Keratinocyte (primary cell): ENCODE measurements at places on chromosomes 11 and 22. TPM values are rescaled to one million over a fixed set of nuclear protein-coding genes. Genes with fewer than 3 reads are reported as not detected.
A peak's percentile ranks its signal among the peaks of the same experiment; 100 is the strongest.

GRCh38 chr11:11028017-11028692 is 170.3 kb upstream of the ZBED5 start:
- H3K4me3 ChIP-seq = no peak overlapping the region
- no peak overlapping the region for H3K27ac ChIP-seq
- no peaks in the 10 kb centered on the region for H3K27me3 ChIP-seq
- H3K4me1 ChIP-seq = peaks cover 11% of the 10 kb centered on the region
- DNase-seq = peak; percentile 30

Gene TSGA10IP
- not detected in 3 replicates for polyA plus RNA-seq

Gene OR5B21
- 0.06 to 0.21 TPM (median 0.09 TPM) in 3 replicates for polyA plus RNA-seq

Gene FGF19
- polyA plus RNA-seq = 0.08 to 0.12 TPM in 2 of 3 replicates, not detected in the other

Gene GGT5
- not detected in 3 replicates for polyA plus RNA-seq

Gene OR4D10
- polyA plus RNA-seq = not detected in 3 replicates

Gene SLC7A4
- 0.05 to 0.18 TPM (median 0.10 TPM) in 3 replicates for polyA plus RNA-seq

- peaks cover 4% of the 10 kb centered on the region for H3K27me3 ChIP-seq
- H3K36me3 ChIP-seq = no peaks in the 10 kb centered on the region
- H3K27ac ChIP-seq = no peak within 1 kb of the TSS
- H3K4me3 ChIP-seq = no peak within 1 kb of the TSS
- no peak for DNase-seq
- peaks cover 6% of the 10 kb centered on the region for H3K4me1 ChIP-seq
These were observed at the start of gene IRAG1 for GRCh38 chr11:10693509-10694081. TSS of gene IRAG1 (minus strand) at chr11:10693755. CDS start at chr11:10693602, 153 bp downstream.

Gene P4HA3
- polyA plus RNA-seq = 0.09 to 0.41 TPM (median 0.14 TPM) in 3 replicates

DNA sequence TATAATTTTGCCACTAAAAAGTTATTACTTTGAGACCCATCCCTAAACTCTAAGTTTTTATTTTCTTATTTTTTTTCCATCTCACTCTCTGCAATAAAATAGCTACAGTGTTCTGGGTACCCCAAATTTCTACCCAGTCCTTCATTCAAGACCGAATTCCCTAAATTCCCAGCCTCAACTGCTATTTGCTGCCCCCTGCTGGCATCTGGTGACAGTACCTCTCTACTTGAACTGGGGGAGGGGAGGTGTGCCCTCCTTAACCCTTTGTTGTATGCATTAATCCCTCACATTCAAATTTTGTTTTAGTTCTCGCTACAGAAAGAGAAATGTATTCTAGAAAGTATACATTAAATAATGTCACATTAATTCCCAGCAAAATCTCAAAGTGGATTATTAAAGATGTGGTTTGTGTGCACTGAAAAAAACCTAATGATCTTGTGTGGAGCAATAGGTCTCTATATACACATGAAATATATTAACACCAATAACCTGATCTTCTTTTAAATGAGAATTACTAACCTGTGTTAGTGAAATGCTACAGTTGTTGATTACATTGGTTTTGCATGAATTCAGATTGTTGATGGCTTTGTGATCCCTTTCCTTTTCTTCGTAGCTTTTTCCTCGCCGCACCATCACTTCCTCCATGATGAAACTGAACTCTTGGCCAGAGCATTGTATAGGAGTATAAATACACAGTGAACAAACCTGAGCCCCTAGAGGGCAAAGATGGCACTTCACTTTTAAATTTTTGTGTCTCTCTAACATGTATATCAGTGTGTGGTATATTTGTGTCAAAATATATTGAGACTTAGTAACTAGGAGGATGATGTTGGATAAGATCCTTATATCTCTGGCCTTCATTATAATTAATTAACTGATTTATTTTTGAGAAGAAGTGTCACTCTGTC is 590.0 kb downstream of the METTL15 start:
- H3K4me3 ChIP-seq = no peak overlapping the region
- H3K27me3 ChIP-seq = no peaks in the 10 kb centered on the region
- no peak for DNase-seq
- peaks cover 16% of the 10 kb centered on the region for H3K4me1 ChIP-seq
- no peak overlapping the region for H3K27ac ChIP-seq
- no peaks in the 10 kb centered on the region for H3K36me3 ChIP-seq

- peaks cover 5% of the 10 kb centered on the region for H3K4me1 ChIP-seq
- no peak for DNase-seq
- no peaks in the 10 kb centered on the region for H3K36me3 ChIP-seq
- no peak overlapping the region for H3K27ac ChIP-seq
- no peaks in the 10 kb centered on the region for H3K27me3 ChIP-seq
These were observed 83.9 kb downstream of the PTPRJ start for GRCh38 chr11:48064306-48064705.

DNA sequence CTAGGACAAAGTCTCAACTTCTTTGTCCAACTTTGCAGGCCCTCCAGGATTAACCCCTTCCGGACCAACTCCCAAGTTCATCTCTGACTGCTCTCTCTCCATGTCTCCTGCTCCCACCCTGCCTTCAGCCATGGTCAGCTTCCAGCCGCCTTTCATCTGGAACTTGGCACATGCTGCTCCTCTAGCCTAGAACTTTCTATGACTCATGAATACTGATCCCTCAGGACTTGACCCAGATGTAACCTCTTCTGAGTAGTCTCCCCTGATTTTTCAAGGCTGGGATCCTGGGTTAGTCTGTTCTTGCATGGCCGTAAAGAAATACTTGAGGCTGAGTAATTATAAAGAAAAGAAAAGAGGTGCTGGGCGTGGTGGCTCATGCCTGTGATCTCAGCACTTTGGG is 5.2 kb upstream of the SLC15A3 start:
- no peak overlapping the region for H3K27ac ChIP-seq
- H3K4me3 ChIP-seq = no peak overlapping the region
- no peaks in the 10 kb centered on the region for H3K36me3 ChIP-seq

DNA sequence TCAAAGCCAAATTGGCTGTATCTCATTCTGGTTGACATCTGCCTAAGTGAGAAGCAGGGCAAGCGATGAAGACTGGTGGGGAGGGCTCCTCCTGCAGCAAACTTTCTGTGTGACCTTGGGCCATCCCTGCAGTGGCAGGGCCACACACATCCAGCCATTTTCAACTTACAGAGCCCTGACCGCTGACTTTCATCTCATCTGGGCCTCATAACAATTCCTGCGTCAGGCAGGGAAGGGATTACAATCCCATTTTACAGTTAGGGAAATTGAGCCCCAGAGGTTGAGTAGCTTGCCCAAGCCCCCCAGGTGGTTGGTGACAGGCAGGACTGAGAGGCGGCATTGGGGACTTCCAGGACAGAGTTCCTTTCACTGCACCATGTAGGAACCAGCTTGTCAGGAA is 21.9 kb downstream of the TPBGL start:
- DNase-seq = no peak
- H3K4me1 ChIP-seq = no peaks in the 10 kb centered on the region
- no peak overlapping the region for H3K27ac ChIP-seq
- peaks cover 7% of the 10 kb centered on the region for H3K27me3 ChIP-seq
- no peak overlapping the region for H3K4me3 ChIP-seq
- H3K36me3 ChIP-seq = no peaks in the 10 kb centered on the region

Gene CD248
- polyA plus RNA-seq = 0.02 to 0.40 TPM (median 0.12 TPM) in 3 replicates

Gene SLC17A6
- polyA plus RNA-seq = not detected in 3 replicates

Gene ACP2
- 10.9 to 19.8 TPM (median 11.5 TPM) in 3 replicates for polyA plus RNA-seq

Gene TMEM151A
- polyA plus RNA-seq = 0.05 to 0.18 TPM in 2 of 3 replicates, not detected in the other
